Pericardium fibroblast (primary cell): ENCODE measurements at places on chromosomes 5 and 9. TPM values are rescaled to one million over a fixed set of nuclear protein-coding genes. Genes with fewer than 3 reads are reported as not detected.

The SCGB3A2 gene
- total RNA-seq, result not detected in 2 replicates

The CDH6 gene
- 0.26 and 1.6 TPM in 2 replicates for total RNA-seq

The CCDC192 gene
- 0.93 and 2.0 TPM in 2 replicates for total RNA-seq

The C8G gene
- not detected in 2 replicates for total RNA-seq

The PCDHGA1 gene
- total RNA-seq, result 0.35 and 0.85 TPM in 2 replicates
